ENCODE measurements at places on chromosomes 2 and 18. TPM values are rescaled to one million over a fixed set of nuclear protein-coding genes. Genes with fewer than 3 reads are reported as not detected.

The POTEJ gene
- 0.17 TPM for total RNA-seq

The DYNAP gene
- total RNA-seq: not detected

The SPHKAP gene
- total RNA-seq: 0.10 TPM

The MYO3B gene
- total RNA-seq: 0.32 TPM

The RND3 gene
- 26.8 TPM for total RNA-seq

The GPR39 gene
- total RNA-seq: 14.6 TPM

The ELP2 gene
- total RNA-seq: 51.6 TPM

The SNORC gene
- 67.5 TPM for total RNA-seq

The LOXHD1 gene
- not detected for total RNA-seq

The IL1F10 gene
- total RNA-seq: not detected

The ANKRD36C gene
- total RNA-seq: 24.9 TPM

The GREB1 gene
- total RNA-seq: 0.77 TPM

GRCh38 chr2:195319548-195320412 is 337.2 kb upstream of the SLC39A10 start:
- no peak for DNase-seq

DNA sequence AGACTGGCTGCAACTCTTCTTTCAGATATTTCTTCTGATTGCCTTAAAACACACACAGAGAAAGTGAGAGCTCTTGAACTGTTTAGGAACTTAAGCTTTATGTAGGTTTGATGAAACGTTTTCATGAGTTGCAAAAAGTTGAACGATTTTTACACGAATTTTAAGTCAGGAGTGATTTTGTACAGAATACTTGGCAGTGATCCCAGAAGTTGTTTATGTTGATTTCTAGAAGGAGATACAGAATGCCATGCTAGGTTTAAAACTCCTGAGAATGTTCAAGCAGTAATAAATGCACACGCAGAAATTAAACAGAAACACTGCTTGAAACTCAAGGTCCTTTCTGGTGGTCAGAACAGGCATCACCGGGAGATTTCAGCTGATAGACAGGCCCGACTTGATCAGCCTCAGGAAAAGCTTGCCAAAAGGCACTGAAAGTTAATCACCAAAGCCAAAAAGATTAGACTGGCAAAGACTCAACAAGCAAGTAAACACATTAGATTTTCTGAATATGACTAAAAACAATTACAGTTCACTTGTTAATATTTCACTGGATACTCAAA is 123.1 kb downstream of the SOCS6 start:
- no peak for DNase-seq

DNA sequence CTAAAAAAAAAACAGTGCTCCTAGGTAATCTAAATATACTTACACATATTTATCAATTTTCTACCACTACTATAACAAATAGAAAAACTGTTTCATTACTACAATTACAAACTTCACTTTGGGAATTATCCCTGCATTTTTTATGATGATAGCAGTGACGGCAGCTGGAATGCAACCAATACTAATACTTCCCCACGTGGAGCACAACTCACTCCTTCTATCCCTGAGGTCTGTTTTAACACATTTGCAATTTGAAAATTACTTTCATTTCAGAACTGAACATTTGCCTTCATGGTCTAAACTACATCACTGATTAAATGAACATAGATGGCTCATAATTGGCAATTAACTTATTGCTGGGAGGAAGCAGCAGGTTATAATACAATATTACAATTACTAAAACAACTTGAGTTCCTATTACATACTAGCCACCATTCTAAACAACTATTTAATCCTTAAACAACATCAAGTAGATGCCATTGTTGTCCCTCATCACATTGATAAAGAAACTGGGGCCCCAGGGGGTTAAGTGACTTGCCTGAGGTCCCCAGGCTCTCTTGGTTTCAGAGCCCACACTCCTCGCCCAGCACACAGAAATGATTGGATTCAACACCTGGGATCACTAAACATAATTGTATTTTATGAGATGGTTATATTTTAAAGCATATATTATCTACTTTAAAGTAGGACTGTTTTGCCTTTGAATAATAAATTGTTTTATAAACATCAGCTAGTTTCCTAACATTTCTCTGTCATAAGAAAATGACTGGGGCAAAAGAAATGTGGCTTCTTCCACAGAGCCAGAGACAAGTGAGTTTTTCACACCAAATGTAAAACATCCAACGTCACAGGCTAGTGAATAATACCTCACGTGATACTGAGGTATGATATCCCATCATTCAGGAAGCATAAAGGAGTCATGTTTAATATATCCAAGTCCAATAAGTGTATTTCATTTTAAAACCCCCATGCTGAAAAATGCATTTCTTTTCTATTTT is 6.2 kb downstream of the COLEC12 start:
- no peak for DNase-seq

DNA sequence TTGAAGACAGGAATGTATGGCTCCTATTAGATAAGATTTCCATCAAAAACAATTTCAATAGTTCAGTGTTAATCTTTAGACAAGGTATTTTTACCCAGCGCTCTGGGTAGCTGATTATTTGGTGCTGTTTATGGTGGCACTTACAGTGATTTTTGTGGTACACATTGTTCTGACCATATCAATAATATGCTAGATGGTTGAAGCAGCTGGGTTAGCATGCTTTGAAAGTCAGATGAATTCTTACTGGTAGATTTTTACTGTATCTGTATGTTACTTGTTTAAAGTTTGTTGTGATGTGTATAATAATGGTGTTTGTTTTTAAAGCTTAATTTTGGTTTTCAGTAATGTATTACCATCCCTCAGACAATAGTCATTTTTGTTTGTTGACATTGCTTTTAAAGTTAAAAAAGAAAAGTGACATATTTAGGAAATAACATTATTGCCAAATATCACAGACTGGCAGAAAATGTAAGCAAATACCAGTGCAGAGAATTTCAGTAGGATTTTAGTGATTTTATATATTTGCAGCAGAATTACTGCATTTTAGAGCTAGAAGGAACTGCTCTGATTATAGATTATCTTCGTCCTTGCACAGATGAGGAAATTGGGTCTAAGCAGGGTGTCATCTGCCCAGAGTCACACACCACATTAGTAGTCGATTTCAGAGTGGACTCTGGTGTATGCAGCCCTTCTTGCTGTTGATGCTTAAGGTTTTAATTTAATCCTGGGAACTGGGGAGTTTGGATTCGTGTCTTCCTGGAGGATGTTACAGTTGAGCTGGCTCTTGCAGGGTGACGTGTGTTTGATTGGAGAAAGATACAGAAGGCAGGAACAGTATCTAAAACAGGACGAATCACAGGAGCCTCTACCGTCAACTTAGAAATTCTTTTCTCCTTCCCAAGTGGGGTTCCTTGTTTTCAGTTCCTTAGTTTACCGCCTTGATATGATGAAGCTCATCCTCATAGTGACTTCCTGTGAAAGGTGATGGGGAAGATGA is 6.6 kb downstream of the SOCS6 start:
- DNase-seq: no peak

- DNase-seq: no peak
Observed at GRCh38 chr2:60932954-60933353, 51.6 kb downstream of the REL start.

GRCh38 chr2:240109386-240109785 is 26.7 kb downstream of the COPS9 start:
- no peak for DNase-seq

GRCh38 chr18:77098538-77099174 is 33.9 kb downstream of the MBP start:
- no peak for DNase-seq

DNA sequence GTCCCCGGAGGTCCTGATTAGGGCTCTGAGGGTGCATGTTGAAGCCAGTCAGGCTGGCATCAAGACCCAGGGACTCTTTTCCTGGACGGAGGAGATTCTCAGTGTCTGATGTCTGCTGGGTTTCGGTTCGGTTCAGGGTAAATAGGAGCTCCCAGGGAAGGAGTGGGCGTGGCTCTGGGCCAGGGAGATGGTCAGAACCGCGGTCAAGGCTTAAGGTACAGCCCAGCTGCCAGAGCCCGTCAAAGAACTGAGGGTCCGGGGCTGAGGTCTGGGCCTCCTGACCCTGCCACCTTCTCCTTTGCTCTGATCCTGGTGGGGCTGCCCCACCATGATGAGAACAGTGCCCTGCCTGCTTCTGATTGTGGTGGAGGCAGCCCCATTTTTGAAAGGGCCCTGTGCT is 39.8 kb downstream of the LPIN1 start:
- DNase-seq: no peak

GRCh38 chr18:49899657-49900330 is 86.5 kb upstream of the ACAA2 start:
- DNase-seq: no peak

DNA sequence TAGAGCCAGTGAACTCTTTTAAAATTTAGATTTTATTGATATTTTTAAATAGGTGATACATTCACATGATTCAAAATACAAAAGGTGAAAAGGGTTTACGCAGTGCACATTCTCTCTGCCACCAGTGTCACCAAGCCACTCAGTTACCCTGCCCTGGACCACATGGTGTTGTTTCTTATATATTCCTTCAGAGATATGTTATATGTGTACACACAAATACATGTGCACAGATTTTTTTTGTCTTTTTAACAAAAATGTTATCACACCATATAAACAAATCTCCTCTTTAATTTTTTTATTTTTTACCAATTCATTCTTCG is 26.2 kb downstream of the SERPINB4 start:
- no peak for DNase-seq

DNA sequence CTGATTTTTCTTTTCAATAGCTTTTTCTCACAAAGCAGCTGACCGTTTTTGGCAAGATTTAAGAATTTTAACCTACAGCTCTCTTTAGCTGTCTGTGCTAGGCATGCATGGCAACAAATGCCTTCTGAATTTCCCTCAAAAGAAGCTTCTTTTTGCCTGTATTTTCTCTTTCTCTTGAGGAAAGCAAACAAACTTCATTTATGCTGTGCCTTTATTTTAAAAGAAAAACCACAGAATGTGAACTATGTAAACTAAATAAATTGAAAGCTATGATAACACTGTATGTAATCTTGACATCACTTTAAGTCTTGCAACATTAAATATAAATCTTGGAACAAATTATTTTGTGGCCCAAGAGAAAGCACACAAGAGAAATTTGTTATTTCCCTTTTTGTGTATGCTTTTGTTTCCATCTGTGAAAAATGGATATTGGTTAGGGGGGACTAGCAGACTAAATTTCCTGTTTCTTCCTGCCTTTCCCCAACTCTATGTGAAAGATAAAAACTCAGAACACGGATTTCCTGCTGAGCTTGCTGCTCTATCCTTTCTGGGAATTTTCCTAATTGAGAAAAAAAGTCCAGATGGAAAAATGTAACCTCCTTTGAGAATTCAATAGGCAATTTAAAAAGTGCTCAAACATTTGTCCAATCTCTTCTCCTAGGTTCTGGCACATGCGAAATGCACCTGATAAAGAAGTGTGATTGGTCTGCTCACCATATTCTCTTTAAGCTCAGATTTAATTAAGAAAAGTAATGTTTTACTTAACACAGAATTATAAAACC is 20.9 kb upstream of the TFPI start:
- no peak for DNase-seq

GRCh38 chr2:48474574-48475298 is 55.2 kb upstream of the STON1 start:
- DNase-seq: no peak

DNA sequence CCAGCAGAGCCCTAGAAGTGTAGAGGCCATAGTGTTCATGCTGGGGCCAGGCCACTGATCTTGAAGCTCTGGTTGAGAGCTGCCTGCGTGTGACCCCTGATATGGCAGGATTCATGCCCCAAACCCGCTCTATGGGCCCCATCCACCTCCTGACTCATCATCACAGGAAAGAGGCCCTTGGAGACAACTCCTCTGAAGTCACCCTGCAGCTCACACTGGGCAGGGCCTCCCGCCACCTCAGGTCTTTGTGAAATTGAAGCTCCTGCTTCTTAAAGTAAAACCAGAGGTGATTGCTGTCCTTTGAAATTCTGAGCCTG is 12.0 kb upstream of the TUBB6 start:
- DNase-seq: no peak

- no peak for DNase-seq
Observed at GRCh38 chr2:100283724-100284501, 38.4 kb downstream of the LONRF2 start.

- no peak for DNase-seq
Observed at GRCh38 chr2:168184681-168185513, 62.5 kb downstream of the STK39 start.

DNA sequence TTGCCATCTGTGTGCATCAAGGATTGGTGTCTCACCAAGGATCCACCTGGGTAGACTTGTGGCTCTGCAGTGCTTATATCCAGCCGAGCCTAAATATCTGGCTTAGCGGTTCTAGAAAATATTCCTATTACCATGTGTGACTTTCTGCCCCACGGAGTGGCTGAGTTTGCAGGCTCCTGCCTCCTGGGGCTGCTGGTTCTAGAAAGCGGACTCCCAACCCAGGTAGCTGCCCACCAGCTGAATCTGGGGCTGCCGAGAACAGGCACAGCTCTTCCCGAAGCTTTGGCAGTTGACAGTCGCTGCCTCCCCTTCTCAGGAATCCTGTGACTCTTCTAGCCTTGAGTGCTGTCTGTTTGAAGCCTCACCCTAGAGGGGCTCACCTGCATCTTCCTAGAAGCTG is 104.6 kb downstream of the TPGS2 start:
- no peak for DNase-seq

DNA sequence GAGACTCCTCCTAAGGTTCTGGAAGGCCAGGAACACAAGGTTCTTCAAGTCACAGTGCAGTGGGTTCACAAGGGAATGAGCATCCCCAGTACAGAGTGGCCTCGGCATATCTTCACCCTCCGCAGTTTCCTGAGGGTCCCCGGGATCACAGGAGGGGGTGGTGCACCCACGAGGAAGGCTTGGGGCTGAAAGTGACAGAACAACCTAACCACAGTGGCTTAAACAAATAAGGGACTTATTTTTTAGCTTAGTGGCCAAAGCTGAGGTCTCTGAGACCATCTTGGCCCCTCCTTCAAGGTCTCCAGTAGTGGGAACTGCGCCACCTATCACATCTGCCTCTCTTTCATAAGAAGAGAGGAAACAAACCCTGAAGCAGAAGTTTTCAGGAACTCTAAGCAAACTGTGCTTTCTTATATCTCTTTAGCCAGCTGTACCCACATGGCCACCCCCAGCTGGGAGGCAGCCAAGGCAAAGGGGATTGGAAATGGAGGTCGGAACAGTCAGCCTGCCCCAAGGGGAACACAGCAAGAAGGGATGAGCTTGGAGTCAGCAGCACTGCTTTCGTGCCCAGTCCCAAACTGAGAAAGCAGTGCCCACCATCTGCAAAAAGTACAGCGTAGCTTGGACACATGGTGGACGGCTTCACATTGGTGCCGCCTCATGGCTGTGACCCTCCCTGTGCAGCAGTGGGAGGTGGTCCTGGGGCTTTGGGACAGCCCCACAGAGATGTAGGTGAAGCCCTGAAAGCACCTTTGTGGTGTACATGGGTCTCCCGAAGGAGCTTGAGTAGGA is 260.0 kb upstream of the ID2 start:
- DNase-seq: no peak

GRCh38 chr18:35827275-35827902 is 145.1 kb upstream of the RMP24 start:
- no peak for DNase-seq

DNA sequence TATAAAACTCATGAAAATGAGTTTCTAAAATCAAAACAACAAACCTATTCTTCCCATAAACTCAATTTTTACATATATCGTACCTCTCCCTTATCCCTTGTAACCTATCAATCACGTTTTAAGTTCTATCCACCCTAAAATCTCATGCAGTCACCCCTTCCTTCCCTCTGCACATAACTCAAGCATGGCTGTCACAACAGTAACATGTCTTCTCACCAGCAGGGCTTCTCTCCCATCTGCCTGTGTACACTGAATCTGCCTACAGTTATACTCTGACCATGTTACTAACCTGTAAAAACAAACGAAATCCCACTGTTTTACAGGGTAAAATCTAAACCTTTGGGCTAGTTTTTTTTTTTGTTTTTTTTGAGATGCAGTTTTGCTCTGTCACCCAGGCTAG is 68.2 kb downstream of the MAP4K3 start:
- no peak for DNase-seq

GRCh38 chr2:102301867-102302362 is 9.4 kb upstream of the IL1RL1 start:
- DNase-seq: peak; percentile 57

Measured in colonic mucosa (tissue), 4 donors.